ENCODE measurements at places on chromosomes 5 and 9. TPM values are rescaled to one million over a fixed set of nuclear protein-coding genes. Genes with fewer than 3 reads are reported as not detected.

Gene HRCT1
- not detected for total RNA-seq

Gene SPATA31C1
- total RNA-seq = not detected

Gene EIF4E1B
- total RNA-seq = not detected

Gene ERGIC1
- total RNA-seq = 41.5 TPM

Gene SPATA31E1
- total RNA-seq = not detected

Measured in occipital lobe (tissue), 3 donors.